ENCODE measurements at places on chromosomes 4 and X. TPM values are rescaled to one million over a fixed set of nuclear protein-coding genes. Genes with fewer than 3 reads are reported as not detected.

The FANCB gene
- total RNA-seq: 17.7 TPM

The GABRG1 gene
- total RNA-seq: not detected

The GPAT3 gene
- total RNA-seq: not detected

The PRSS12 gene
- total RNA-seq: 1.9 TPM

Measured in neural progenitor cell (in vitro differentiated cells).